ENCODE measurements at places on chromosomes 5 and 9.

GRCh38 chr5:4570047-4570995, 569.8 kb upstream of the ADAMTS16 start:
- DNase-seq: no peak

- DNase-seq: no peak
Observed at GRCh38 chr9:121294866-121295661, 27.1 kb downstream of the GSN start.

- no peak for DNase-seq
Observed at GRCh38 chr9:78316166-78316892, 19.4 kb downstream of the PSAT1 start.

- DNase-seq: no peak
Observed at GRCh38 chr9:75823151-75823550, 67.3 kb upstream of the PCSK5 start.

DNA sequence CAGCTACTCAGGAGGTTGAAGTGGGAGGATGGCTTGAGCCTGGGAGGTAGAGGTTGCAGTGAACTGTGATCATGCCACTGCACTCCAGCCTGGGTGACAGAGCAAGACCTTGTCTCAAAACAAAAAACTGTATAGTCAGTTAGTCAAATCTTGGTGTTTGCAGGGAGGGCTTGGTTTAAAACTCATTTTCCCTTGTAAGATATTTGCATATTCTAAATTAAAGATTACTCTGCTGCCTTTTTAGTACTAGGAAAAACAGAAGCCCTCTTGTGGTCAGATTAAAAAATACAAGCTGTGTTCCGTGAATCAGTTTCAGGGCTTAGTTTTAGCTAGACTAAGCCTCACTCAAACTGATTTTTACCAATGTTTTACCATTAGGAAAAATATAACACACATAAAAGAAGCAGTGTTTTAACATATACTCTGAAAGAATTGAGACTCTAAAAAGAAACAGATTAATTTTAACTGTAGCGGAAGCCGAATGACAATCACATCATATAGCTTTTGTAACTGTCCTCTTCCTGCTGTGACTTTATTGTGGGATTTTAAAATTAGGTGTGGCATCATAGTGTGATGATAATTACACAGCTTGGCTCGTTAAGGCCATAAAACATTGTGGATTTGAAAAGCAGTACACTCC, 84.9 kb upstream of the BASP1 start:
- DNase-seq: no peak

GRCh38 chr5:141476132-141476911, 556 bp downstream of the PCDHGC3 start:
- DNase-seq: no peak

DNA sequence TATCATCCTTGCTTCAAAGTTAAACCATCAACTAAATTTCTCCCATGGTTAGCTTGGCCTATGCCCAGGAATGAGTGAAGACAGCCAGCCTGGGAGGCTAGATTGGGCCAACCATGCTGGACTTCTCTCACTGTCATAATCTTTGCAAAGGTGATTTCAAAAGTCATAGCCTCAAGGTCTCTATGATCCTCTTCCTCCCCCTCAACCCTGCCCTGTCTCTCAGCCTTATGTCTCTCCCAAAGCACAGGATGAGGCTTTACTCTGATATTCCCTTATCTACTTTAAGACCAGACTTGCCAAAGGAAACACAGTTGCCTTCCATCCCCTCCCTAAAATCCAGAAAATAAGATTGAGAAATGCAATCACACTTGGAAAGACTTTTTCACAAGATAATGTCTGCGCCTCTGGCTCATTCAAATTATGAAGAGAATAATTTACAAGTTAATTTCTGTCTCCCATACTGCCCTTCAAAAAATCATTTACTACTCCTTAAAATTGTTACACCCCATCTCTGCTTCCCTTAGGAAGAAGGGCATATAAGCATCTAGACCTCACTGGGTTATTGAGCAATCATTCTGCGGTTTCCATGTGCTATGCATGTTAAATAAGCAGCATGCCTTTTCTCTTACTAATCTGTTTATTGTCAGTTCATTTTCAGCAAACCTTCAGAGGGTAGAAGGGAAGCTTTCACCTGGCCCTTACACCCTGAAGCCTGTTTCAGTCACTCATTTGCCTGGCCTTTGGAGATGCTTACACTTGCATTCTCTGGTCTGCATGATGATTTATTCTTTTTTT, 113.8 kb upstream of the ANKRD55 start:
- DNase-seq: no peak

GRCh38 chr5:39691136-39691535, 266.4 kb upstream of the DAB2 start:
- no peak for DNase-seq

GRCh38 chr5:67334373-67334772, 137.8 kb upstream of the CD180 start:
- no peak for DNase-seq

DNA sequence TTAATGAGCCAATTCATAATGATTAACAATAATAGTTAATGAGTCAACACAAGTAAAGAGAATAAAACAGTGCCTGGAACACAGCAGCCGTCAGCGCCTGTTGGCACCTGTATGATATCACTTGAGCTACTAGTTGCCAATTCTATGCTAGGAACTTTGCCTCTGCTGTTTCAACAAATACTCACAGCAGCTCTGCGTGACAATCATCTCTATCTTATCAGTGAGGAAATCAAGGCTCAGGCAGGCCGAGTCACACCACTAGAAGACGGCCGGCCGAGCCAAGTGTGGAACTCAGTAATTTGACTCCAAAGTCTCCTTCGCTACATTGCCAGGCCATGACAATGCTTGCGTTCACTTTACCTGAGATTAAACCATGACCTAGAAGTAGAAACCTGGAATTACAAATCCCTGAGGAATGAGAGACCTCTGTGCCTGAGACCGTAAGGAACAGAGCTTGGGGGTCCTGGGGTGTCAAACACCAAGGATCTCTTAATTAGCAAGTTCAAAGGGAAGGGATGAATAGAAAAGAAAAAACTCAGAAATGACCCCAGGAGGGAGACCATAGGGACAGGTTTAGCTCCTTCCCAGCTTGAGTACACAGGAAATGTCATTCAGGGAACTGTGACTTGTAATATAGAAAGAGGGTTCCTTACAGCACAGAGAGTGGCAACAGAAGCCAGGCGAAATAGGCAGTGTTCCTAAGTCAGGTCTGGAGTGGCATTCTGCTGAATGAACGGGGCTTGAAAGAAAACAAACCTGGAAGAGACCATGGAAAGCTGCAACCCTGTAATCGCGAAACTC, 109.1 kb downstream of the SUSD1 start:
- DNase-seq: no peak

- DNase-seq: no peak
Observed at GRCh38 chr5:15252331-15252730, 247.6 kb upstream of the FBXL7 start.

DNA sequence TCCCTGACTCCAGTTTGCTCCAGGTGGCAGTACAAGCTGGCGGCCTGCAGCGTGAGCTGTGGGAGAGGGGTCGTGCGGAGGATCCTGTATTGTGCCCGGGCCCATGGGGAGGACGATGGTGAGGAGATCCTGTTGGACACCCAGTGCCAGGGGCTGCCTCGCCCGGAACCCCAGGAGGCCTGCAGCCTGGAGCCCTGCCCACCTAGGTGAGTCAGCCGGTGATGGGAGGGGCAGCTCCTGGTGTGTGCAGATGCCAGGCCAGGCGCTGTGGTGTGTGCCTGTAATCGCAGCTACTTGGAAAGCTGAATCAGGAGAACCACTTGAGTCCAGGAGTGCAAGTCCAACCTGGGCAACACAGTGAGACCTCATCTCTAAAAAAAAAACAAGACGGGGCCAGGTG, 10.0 kb upstream of the CACFD1 start:
- no peak for DNase-seq

DNA sequence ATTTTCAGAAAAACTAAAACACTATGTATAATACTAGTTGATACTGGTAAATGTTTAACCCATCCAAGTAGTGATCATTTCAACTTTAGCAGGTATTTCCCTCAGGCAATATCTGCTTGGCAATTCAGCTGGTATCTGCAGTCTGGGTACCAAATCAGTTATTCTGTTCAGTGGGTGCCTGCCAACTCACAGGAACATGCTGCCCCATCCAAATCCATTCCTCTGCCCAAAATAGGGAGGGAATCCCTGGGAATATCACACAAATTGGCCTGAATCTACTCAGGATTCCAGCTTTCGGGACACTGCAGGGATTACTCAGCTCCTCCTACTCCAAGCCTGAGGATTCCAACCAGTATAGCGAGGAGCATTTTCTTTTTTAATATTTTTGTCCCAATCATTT, 61.7 kb upstream of the PDE4D start:
- no peak for DNase-seq

DNA sequence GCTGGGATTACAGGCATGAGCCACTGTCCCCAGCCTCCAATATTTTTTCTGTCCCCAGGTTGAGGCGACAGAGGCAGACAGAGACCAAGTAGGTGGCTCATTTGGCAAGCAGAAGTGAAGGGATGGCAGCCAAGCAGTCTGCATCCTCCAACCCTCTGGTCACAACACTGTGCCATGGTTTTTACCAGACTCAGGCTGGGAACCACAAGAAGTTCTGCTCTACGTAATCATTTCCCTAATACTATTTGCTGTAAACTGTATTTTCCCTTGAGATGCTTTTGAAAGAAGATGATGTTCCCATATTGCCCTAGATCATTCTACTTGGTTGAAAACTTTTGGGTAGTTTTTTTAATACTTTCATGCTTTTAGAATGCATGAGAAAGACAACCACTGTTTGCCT, 40.5 kb downstream of the PTTG1 start:
- no peak for DNase-seq

- no peak for DNase-seq
Observed at GRCh38 chr9:123620239-123620638, 264.2 kb downstream of the CRB2 start.

GRCh38 chr5:88734191-88734640, 148.8 kb downstream of the MEF2C start:
- no peak for DNase-seq

DNA sequence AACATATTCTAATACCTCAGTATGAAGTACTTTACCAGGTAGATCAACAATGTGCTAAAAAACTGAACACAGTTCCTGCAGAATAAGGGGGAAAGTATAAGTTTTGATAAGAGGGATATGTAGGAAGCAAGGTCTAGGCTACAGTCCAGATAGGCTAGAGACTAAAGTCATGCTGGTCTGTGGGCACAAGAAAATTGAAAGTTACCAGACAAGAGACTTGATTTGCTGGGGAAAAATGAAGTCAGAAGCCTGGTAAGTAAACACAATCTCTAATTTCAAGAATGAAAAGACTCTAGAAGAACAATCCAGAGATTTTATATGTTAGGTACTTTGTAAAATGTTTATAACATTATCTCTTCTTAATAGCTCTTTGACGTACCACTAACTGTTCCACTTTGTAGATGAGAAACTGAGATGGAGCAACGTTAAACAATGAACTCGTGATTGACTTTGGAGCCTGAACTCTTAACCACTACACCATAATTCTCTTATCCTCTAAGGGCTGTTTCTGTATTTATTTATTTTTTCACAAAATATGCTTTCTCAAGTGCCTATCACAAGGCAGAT, 19.5 kb downstream of the ADAMTS6 start:
- no peak for DNase-seq

- no peak for DNase-seq
Observed at GRCh38 chr5:161549106-161549505, 2.6 kb upstream of the GABRB2 start.

DNA sequence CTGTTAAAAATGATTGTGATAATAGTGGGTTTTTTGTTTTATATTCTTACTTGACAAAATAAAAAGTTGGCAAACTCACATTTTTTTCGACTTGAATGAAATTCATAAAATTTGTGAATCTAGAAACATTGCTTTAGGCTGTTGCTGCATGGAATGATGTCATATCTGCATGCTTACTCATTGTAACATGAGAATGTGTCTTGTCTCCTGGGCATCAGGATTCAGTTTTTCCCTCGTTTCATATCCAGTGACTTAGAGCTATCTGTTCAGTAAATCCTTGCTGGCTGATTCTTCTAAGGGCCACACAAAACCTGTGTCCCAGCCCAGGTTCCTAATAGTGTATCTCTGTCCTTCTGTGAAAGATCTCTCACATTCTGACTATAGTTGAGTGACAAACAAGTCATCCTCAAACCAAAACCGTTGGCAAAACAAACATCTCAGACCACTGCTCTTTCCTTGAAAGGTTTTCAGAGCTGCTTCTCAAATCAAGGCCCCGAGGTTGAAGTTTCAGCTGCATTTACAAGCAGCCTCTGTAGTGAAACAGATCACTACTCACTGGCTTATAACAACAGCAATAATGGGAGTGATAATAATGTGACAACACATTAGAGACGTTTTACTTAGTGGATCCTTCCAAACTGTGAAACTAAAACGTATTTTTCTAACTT, 95.0 kb downstream of the NPR3 start:
- DNase-seq: no peak

DNA sequence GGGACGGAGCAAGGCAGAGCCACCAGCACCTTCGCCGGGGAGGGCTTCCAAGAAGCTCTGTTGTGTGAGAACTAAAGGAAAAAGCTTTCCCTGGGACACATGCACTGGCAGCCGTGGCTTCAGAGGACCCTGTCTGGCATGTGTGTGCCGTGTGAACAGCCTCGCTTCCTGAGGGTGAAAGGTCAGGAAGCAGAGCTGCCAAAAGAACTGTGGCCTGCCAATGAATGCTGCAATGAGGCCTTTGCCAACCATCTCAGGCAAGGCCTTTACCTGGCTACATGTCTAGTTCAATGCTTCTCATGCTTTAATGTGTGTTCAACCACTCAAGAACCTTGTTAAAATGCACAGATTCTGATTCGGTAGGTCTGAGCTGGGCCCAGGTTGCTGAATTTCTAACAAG, 53.5 kb downstream of the NIPSNAP3B start:
- no peak for DNase-seq

Data from stimulated activated CD4-positive, alpha-beta T cell treated with anti-CD3 and anti-CD28 coated beads, Interleukin-1b, Interleukin-23, amount 100 ng/mL, for 1 hour (primary cell).